ENCODE measurements at places on chromosomes 7 and 10. TPM values are rescaled to one million over a fixed set of nuclear protein-coding genes. Genes with fewer than 3 reads are reported as not detected.

DNA sequence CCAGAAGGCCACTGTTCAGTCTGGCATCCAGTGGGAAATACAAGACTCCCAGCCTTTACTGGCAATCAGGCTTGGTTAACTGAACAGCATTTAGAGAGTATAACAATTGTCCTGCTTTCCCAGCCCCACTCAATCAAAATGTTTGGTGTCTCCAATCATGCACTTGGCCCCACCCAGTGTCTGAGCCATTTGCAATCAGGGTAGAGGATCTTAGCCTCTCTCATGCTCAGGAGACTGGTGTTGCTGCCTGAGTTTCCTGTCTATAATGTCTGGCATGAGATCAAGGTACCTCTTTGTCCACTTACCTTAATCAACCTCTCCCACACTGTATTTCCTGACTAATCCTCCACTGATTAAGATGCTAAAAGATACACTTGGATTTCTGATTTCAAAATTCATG lies 290.2 kb upstream of the GHITM start:
- H3K27ac ChIP-seq, result no peak overlapping the region
- H3K27me3 ChIP-seq, result no peaks in the 10 kb centered on the region
- H3K36me3 ChIP-seq, result no peaks in the 10 kb centered on the region
- DNase-seq, result no peak
- no peak overlapping the region for H3K4me3 ChIP-seq
- no peaks in the 10 kb centered on the region for H3K4me1 ChIP-seq

GRCh38 chr10:66258693-66259092 lies 667.1 kb upstream of the LRRTM3 start:
- no peaks in the 10 kb centered on the region for H3K36me3 ChIP-seq
- no peak overlapping the region for H3K4me3 ChIP-seq
- H3K27me3 ChIP-seq, result no peaks in the 10 kb centered on the region
- H3K4me1 ChIP-seq, result no peaks in the 10 kb centered on the region

- H3K36me3 ChIP-seq, result peaks cover 2% of the 10 kb centered on the region
- no peaks in the 10 kb centered on the region for H3K27me3 ChIP-seq
- no peak for DNase-seq
- no peak overlapping the region for H3K4me3 ChIP-seq
- H3K4me1 ChIP-seq, result peaks cover 5% of the 10 kb centered on the region
Observed at GRCh38 chr7:139648941-139649425, 125.5 kb downstream of the CLEC2L start.

- H3K4me3 ChIP-seq, result no peak overlapping the region
- no peak for DNase-seq
- no peaks in the 10 kb centered on the region for H3K36me3 ChIP-seq
Observed at GRCh38 chr10:105502058-105502457, 861.0 kb downstream of the SORCS3 start.

GRCh38 chr7:102284891-102285539 lies 1.7 kb upstream of the SH2B2 start:
- no peak overlapping the region for H3K27ac ChIP-seq
- DNase-seq, result no peak
- H3K4me1 ChIP-seq, result no peaks in the 10 kb centered on the region
- no peaks in the 10 kb centered on the region for H3K36me3 ChIP-seq
- no peak overlapping the region for H3K4me3 ChIP-seq

- no peaks in the 10 kb centered on the region for H3K27me3 ChIP-seq
- peak overlapping the region; percentile 5 for H3K4me3 ChIP-seq
- H3K4me1 ChIP-seq, result peaks cover 12% of the 10 kb centered on the region
- no peak overlapping the region for H3K27ac ChIP-seq
Observed at GRCh38 chr10:18666810-18667209, 7.6 kb downstream of the ARL5B start.

DNA sequence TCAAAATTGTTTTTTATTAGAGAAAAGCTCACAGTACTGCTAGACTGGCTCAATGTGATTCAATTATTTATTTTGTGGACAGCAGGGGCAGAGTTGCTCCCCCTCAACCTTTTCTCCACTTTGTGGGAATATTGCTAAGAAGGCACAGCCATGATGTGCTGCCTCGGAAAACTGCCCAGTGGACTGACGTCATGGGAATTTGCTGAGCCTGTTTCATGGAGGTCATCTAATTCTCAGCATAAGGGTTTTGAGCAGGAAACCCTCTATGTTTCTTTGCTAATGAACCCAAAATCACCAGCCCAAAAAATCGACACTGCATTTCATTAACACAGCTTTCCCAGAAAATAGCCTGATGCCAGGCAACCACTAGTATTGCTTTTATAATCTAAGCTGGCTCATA lies 228.8 kb upstream of the FAM3C start:
- H3K4me1 ChIP-seq, result no peaks in the 10 kb centered on the region
- H3K27me3 ChIP-seq, result no peaks in the 10 kb centered on the region
- no peaks in the 10 kb centered on the region for H3K36me3 ChIP-seq
- H3K27ac ChIP-seq, result no peak overlapping the region

DNA sequence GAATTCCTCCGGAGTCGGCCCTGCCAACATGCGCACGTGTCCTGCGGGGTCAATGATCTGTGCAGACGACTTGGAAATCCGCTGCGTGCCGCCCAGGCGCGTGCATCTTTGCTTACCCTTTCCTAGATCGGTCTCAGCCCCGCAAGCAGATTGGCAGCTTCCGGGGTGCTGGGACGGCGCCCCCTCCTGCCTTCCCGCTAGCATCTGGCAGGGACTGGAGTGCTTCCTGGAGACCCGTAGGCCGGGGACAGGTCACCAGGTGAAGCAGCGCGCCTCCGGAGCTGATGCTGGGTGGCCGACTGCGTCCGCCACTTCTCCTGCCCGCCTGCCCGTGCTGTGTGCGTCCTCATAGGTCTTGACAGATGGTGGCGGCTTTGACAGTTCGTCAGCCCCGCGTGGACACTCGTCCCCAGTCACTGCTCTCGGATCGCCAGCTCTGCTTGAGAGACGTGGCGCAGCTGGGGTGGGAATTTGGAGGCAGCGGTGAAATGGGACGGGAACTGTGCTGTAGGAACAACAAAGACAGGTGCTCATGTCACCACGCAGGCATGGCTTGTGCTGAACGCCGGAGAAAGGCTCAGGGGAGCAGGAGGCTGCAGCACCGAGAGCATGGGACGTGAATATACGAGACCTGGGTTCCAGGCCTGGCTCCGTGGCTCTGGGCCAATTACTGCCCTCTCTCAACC lies 21.9 kb upstream of the KCNK18 start:
- no peak for DNase-seq
- H3K4me1 ChIP-seq, result no peaks in the 10 kb centered on the region
- H3K36me3 ChIP-seq, result no peaks in the 10 kb centered on the region
- peak overlapping the region; percentile 12 for H3K4me3 ChIP-seq
- no peak overlapping the region for H3K27ac ChIP-seq

LIPF gene
- total RNA-seq, result not detected

CPN1 gene
- total RNA-seq, result not detected
